Muscle of leg (tissue), 16 donors: ENCODE measurements at places on chromosomes 2 and 18. TPM values are rescaled to one million over a fixed set of nuclear protein-coding genes. Genes with fewer than 3 reads are reported as not detected.

DNA sequence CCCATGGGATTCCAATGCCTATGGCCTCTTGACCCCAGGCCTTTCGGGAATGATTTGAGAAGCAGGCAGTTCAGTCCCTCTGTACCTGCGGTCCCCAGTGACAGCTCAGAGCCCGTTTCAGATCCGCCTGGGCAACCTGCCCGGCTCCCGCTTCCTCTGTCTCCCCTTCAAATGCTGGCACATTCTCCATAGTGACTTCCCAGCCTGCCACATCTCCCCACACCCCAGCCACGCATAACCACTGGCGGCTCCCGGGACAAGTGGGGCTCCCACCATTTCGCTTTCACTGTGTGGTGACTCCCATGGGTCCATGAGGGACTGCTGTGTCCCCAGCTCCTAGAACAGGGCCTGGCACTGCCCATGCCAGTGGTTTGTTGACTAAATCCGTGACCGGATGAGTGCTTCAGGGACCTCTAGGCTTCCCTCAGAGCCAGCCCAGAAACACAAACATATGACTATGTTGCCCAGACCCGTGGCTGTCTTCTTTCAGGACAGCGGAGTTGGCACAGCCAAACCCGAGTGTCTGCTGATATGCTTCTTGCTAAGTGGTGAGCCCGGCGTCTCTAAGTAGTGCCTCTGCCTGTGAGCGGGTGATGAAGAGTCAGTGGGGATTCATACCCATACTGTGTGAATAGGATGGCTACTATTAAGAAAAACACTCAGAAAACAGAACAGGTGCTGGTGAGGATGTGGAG lies 91.2 kb downstream of the GLI2 start:
- DNase-seq = no peak

Gene PTGR3
- 15.9 TPM for total RNA-seq

Gene MOCOS
- total RNA-seq = 0.13 TPM

Gene CCDC150
- total RNA-seq = 4.6 TPM

GRCh38 chr2:134252092-134252750 lies 1.7 kb upstream of the MGAT5 start:
- no peak for DNase-seq

DNA sequence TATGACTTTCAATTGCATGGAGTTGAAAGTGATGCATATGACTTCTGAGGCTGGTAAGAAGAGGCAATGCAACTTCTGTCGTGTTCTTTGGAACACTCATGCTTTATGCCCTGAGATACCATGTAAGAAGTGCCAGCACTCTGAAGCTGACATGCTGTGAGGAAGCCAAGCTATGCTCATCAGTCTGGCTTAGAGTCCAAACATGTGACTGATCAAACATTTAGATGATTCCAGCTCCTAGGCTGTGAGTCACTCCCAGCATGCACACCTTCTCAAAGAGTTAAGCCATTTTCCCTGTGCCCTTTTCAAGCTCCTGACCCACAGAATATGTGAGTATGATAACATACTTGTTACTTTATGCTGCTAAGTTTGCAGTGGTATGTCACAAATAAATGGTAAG lies 15.8 kb upstream of the VRK2 start:
- DNase-seq = no peak

GRCh38 chr2:74740741-74741431 lies 86.8 kb downstream of the SEMA4F start:
- DNase-seq = peak; percentile 30
